ENCODE measurements at places on chromosomes 2 and 18.

- no peak for DNase-seq
These were observed 82.1 kb upstream of the REV1 start for GRCh38 chr2:99571954-99572353.

GRCh38 chr2:158489366-158490112 lies 32.8 kb downstream of the PKP4 start:
- no peak for DNase-seq

DNA sequence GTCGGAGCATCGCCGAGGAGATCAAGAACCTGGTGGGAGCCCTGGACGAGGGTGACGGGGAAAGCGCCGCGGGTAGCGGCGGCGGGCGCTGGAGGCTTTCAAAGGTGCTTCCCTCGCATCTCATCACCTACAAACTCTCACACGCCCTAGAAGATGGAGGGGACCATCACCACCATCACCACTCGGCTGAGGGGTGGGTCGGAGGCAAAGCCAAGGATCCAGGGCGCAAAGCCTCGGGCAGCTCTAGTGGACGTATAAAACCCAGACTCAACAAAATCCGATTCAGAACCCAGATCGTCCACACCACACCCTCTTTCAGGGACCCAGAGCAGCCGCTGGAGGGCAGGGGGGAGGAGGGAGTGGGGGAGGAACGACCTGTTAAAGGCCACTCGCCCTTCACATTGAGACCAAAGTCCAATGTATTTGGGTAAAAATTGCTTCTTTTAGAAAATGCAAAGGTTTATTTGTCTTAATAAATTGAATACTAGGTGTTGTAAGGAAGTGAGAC lies 1.5 kb downstream of the SOWAHC start:
- DNase-seq: no peak

DNA sequence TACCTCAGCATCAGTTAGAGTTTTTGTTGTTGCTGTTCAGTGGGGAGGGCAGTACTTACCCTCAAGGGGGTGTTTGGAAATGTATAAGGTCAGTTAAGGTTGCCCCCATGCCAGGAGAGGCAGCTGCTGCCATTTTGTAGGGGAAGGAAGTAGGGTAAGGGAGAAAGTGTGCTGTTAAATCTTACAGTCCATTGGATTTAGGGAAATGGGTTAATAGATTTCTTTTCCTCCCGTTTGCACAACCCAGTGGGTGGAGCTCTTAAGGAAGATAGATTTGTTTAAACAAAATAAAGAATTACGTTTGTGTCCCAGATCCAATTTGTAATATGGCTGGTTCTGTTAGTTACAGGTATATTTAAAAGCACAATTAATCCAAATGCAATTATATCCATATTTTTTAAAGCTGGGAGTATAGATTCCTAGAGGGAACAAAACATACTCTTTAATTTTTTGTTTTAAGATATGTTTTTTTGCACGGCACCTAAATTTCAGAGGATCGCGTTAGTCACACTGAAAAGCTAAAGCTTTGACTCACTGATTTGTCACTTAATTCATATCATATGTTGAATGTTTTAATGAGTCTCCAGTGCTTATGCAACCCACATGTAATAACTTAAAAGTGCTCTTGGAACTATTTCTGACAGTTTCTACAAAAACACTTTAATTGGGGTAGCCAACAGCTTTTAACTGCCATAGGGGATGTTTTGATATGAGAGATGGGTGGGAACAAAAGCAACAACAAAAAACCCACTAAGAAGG lies 9.0 kb upstream of the CWC22 start:
- no peak for DNase-seq

GRCh38 chr2:2028041-2028440 lies 283.7 kb upstream of the PXDN start:
- no peak for DNase-seq

GRCh38 chr18:43054815-43055519 lies 60.5 kb downstream of the RIT2 start:
- no peak for DNase-seq

DNA sequence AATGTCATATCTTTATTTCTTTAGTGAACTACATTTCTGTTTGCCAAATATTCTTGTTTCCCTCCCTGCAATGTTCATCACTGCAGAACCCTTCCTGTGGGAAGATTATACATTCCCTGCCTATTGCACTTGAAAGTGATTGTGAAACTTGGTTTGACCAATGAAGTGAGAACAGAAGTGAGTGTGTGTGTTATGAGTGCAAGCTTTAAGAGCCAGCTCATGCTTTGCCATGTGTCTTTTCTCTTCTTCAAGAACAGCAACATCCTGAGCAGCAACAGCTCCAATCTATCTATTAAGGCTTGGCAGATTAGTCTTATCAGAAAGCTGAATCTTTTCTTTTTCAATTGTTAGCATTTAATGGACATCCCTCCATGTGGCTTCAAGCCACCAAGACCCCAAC lies 42.0 kb upstream of the UBE2E3 start:
- no peak for DNase-seq

DNA sequence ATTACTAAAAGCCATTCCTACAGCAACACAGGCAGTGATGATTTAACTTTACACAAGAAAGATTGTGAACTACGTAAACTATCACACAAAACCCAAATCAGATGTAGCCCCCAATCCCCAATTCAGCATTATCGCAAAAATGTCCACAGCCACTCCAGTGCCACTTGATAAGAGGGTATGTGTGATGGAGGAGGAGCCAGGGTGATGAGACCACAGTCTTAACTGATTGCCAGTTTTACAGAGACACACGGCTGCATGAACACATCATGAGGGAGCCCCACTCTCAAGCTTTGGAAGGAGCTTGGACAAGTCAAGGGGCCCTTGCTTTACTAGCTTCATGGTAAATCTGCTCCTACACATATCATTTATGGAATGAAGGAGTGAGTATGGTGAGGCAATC lies 116.0 kb downstream of the FAM161A start:
- no peak for DNase-seq

DNA sequence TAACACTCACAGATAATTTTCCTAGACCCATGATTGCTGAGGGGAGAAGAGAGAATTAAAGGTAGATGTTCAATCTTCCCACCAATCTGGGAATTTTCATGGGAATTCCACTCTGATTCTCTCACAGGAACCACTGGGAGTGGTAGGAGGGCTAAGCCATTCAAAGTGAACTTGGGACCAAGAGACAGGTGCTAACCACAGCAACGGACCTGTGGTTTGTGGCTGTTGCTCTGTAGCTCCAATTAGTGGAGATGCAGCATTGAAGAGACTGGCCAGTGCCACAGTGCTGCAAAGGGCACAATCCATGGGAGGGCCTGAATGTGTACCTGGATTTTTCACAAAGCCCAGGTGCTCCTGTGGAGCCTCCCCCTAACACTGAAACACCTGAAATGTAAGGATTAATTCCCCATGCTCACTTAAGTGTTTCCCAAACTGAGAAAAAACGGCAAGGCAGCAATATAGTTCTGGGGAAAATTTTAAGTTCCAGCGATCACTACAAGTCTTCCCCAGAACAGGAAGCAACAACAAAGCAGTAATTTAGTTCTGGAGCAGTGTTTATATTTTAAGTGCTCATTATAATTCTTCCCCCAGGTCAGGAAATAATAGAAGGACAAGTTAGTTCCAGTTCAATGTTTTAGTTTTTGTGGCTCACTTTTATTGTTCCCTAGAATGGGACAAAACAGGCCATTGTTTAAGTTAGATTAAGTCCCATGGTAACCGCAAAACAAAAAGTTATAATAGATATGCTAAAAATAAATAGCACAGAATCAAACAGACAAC lies 1045.8 kb downstream of the CNTNAP5 start:
- no peak for DNase-seq
